Urothelium cell line (cell line): ENCODE measurements at places on chromosomes 7 and 10.
A peak's percentile ranks its signal among the peaks of the same experiment; 100 is the strongest.

DNA sequence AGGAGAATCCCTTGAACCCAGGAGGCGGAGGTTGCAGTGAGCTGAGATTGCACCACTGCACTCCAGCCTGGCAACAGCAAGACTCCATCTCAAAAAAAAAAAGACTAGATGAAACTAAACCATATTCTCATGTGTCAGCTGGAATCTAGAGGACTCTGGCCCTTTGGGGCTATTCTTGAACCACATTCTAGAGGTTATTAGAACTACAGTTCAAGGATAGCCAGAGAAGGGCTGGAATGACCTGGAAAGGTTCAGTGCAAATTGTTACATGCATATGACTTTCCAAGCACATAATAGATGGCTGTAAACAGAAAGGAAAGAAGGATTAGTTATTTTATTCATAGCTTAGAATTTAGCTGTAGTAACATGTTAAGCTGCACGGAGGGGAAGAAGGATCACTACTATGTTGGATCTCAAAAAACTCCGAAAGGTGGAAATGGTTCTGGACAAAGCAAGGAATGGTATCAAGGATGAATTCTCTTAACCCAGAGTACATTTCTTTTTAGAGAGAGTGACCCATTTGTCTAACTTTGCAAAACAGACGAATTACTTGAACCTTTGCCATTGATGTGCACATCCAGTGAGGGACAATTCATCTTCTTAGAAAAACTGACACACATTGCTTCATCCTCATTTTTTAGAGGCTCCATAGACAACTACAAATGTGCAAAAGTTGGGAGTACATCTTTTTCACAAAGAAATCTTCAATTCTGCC lies 124.0 kb upstream of the SAMD8 start:
- no peak for DNase-seq

- DNase-seq, result no peak
Observed at GRCh38 chr10:75395066-75395931, 6.3 kb downstream of the ZNF503 start.

DNA sequence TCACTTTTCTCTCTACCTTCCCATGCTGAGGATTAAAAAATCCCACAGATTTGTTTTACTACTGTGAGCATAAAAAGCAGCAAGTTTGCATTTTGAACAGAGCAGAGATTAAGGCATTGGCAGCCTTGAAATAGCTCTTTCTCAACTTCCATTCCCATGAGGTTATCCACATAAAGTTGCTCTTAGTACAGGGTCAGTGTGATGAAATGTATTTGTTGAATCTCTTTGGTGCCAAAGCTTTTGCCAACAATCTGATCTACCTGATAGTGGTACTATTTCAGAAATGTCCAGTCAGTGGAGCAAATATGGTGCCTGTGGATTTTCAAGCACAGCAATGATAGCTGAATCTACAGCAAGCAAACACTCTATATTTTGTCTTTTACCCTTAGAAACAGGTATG lies 254.8 kb downstream of the INHBA start:
- DNase-seq, result no peak

- DNase-seq, result no peak
Observed at GRCh38 chr7:137080516-137081203, 212.2 kb downstream of the CHRM2 start.

DNA sequence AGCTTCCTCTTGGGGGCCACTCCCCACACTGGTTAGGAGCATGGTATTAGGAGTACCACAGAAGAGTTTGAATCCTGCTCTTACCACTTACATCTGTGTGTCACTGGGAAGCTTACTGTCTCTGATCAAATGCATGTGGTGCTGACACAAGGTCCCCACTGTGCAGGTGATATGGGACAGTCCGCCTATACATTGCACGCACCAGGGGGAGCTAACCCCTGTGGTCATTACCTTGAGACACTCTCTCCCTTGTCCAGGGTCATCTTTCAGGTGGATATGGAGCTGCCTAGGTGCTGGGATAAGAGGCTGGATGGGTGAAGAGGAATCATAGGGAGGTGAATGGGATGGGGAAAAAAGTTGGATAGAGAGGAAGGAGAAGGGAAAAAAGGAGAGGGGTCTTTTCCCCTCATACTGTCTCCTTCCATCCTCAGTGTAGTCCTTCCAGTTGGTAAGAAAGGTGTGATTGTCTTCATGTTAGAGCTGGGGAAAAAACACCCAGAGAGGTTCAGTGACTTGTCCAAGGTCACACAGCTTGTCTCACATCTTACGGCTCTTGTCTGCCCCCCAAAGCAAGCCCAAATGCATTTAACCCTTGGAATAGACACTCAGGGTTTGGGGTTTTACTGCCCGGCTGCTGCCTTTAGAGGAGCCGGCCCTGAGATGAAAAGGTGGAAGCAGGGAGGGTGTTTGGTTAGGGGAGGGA lies 125.9 kb downstream of the CDH23 start:
- DNase-seq, result no peak

- DNase-seq, result no peak
Observed at GRCh38 chr10:110335314-110336064, 30.8 kb upstream of the SMNDC1 start.

DNA sequence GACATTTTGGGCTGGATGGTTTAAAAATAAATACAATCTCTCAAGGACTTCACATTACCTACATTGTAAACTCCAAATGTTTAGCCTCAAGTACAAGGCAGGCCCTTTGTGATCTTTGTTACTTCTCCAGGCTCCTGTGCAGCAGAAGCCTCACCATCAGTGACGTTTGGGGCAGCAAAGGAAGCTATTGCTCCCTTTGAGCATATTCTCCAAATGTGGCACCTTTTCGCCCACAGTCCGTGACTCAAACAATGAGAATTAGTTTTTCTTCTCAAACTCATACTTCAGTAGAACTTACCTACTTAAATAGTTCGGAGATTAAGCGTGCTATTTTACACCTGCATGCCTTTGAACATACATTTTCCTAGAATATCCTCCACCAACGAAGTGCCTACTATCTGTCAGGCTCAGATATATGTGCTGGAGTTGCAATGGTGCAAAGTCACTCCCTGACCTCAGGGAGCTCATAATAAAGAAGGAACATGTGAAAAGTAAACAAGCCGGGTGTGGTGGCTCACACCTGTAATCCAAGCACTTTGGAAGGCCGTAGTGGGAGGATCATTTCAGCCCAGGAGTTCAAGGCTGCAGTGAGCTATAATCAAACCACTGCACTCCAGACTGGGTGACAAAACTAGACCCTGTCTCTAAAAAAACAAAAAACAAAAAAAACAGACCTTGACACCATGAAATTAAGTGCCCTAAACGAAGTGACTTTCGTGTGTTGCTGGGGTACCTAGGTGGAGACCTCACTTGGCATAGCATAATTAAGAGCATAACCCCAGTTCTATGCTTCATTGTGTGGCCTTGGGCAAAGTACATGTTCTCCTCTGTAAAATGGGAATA lies 1.2 kb upstream of the ABCF2 start:
- no peak for DNase-seq

DNA sequence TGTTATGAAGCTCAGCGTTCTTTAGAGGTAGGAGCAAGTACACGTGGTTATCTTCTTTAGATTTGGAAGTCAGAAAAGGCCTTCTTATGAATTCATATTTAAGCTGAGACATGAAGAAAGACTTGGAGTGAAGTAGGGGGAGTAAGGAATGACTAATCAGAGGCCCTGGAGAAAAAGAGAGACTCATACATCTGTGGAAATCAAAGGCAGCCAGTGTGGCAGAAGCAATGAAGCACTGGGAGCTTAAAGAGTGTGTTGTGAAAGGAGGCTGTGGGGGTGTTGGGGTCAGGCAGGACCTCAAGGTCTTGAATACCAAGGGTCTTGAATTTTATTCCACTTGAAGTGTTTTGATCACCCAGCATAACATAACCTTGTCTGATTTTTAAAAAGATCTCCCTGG lies 35.7 kb upstream of the FGL2 start:
- DNase-seq, result no peak

GRCh38 chr10:125448596-125448995 lies 234.4 kb downstream of the TEX36 start:
- peak; percentile 38 for DNase-seq

GRCh38 chr7:17902599-17902998 lies 37.7 kb downstream of the SNX13 start:
- DNase-seq, result no peak

- no peak for DNase-seq
Observed at GRCh38 chr10:97532935-97533671, 34.4 kb downstream of the UBTD1 start.

DNA sequence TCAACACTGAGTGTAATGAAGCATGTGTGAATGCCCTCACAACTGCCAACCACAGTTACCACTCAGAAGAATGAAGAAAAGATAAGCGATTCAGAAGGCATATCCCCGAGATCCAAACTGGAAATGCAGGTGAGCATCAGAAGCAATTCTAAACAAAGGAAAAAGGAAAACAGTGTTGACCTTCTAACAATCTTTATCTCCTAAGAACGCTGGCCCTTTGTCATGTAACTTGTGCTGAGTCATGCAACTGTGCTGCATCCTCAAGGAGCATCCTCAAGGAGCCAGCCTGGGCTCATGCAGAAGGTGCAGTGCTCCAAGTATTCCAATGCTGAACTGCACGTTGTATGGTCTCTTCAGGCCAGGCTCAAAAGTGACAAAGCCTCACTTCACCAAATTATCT lies 30.6 kb downstream of the SEC61G start:
- no peak for DNase-seq

GRCh38 chr10:62305813-62306212 lies 37.2 kb upstream of the RTKN2 start:
- DNase-seq, result no peak

- no peak for DNase-seq
Observed at GRCh38 chr10:16902606-16903005, 85.4 kb upstream of the RSU1 start.

GRCh38 chr7:122068046-122068445 lies 76.0 kb downstream of the AASS start:
- no peak for DNase-seq

- no peak for DNase-seq
Observed at GRCh38 chr10:16944402-16944801, 127.2 kb upstream of the RSU1 start.

DNA sequence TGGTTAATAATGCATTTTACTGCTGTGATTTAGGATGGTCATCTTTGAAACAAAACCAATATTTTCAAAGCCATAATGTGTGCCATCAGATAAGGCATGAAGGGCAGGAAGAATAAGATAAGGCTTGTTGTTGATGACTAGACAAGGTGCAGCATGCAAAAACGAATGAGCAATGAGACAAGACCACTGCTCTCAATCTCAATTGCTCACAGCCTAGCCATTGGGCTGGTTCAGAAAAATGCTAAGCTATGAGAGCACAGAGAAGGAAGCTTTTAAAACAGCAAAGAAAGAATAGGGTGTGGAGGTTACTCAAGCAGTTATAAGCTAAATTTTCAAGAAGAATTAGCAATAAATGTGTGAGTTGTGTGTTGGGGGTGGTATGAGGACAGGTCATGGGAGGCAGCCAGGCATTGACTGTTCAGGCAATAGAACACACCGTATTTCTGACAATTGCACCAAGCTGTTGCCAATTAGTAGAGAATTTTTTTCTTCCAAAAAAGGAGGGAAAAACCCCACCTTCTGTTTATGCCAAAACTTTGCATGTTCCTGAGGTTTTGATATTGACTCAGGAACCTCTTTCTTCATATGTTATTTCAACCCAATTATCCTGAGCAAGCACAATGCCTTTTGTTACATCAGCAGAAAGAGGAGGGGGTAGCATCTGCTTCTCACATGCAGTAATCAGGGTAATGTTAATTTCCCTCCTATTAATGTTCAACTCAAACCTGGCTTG lies 276.5 kb downstream of the HDAC9 start:
- no peak for DNase-seq

DNA sequence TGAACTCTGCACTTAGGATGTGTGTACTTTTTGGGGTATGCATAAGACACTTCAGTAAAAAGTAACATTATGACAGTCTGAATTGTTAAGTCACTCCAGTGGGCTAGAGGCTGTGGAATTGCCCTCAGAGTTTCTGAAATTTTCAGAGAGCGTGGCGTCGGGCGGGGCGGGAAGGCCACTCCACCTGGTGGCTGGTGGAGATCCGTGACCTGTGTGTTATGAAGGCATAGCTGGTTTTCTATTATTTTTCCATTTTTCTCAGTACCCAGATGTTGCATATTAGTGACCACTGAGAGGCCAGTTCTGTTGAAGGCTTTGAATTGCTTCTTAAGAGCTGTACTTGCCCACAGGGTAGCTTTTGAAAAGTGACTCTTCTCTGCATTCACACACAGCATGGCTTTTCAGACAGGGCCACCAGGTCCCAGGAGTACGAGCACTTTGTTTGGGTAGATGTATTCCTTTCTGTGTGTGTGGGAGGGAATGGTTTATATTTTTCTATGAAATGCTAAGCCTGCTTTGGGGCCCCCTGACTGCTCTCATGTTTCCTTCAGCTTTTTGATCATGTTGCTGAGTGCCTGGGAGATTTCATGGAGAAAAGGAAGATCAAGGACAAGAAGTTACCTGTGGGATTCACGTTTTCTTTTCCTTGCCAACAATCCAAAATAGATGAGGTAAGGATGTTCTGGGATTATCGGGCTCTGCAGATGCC lies 52.3 kb downstream of the TACR2 start:
- DNase-seq, result no peak

- no peak for DNase-seq
Observed at GRCh38 chr10:91385306-91386085, 24.6 kb upstream of the HECTD2 start.

DNA sequence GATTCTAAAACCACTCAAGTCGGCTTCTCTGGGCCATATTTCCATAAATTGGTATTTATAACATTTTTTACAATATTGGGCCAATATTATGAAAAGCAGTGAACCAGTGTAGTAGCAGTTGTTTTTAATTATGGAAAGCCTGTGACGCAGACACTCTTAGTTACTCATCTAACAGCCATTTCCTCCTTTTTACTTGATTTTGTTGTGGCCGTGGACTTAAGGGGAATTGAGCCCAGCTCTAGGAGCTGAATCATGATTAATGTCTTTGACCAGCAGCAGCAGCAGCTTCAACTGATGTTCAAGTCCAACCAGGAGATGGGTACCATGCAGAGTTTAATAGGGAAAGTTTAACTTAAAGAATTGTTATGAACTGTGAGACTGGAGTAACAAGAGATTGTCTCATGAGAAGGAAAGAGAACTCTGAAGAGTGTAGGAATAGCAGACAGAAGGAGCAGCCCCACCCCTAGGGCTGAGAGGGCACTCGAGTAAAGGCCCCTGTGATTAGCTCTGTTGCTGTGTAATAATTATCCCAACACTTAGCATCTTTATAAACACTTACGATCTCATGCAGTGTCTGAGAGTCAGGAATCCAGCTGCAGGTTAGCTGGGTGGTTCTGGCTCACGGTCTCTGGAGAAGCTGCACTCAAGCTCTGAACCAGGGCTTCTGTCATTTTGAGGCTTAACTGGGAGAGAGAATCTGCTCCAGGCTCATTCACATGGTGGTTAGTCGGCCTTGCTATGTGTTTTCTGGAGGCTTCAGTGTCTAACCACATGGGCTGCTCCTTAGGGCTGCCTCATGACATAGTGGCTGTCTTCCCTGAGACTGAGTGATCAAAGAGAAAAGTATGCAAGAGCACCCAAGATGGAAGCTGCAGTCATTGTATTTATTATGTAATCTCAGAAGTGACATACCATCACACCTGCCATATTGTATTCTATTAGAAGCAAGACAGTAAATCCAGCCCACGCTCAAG lies 4.6 kb downstream of the LANCL2 start:
- no peak for DNase-seq
